ENCODE measurements at places on chromosomes 7 and 10.

- DNase-seq: no peak
Observed at GRCh38 chr10:3945026-3945425, 160.0 kb upstream of the KLF6 start.

GRCh38 chr7:102897211-102897631 is 15.6 kb upstream of the LRRC17 start:
- peak; percentile 41 for DNase-seq

DNA sequence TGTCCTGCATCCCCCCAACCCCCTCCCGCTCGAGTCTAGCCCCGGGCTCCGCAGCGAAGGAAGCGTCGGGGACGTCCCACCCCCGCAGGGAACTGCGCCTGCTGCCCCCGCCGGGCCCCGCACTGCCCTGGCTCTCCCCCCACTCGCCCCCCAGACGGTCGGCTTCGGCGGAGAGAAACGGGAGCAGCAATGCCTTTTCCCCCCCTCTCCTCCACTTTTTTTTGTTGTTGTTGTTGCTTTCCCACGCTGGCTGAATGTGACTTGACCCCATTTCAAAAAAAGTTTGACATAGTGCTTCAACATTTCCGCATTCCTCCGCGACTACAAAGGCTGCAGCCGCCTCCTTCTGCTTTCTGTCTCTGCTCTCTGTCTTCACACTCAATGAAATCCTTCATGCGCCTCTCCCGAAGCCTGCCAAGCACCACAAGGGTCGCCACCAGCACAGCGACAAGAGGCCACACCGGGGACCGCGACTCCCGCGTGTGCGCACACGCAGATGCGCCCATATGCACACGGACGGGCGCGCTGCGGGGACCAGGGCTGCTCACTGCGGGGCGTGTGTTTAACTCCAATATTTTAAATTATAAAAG is 1.0 kb downstream of the CDK6 start:
- peak; percentile 66 for DNase-seq

- DNase-seq: no peak
Observed at GRCh38 chr7:23930312-23930711, 220.3 kb downstream of the STK31 start.

- DNase-seq: no peak
Observed at GRCh38 chr10:66218981-66219587, 706.8 kb upstream of the LRRTM3 start.

DNA sequence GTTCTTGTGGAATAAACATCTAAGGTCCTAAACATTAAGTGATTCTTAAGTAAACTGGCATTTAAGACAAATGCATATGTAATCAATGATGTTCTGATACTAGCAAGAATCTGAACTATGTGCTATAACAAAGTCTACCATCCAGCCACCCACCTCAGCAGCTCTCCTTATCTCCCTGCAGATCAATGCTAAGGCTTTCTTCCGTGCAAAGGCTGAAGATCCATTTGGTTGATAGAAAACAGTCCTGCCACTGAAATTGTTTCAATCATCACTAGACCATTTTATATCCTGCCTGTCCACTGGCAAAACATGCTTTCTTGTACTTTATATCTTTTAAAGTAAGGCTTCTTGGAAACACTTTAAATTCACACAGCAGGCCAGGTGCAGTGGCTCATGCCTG is 6.3 kb upstream of the SMKR1 start:
- no peak for DNase-seq

DNA sequence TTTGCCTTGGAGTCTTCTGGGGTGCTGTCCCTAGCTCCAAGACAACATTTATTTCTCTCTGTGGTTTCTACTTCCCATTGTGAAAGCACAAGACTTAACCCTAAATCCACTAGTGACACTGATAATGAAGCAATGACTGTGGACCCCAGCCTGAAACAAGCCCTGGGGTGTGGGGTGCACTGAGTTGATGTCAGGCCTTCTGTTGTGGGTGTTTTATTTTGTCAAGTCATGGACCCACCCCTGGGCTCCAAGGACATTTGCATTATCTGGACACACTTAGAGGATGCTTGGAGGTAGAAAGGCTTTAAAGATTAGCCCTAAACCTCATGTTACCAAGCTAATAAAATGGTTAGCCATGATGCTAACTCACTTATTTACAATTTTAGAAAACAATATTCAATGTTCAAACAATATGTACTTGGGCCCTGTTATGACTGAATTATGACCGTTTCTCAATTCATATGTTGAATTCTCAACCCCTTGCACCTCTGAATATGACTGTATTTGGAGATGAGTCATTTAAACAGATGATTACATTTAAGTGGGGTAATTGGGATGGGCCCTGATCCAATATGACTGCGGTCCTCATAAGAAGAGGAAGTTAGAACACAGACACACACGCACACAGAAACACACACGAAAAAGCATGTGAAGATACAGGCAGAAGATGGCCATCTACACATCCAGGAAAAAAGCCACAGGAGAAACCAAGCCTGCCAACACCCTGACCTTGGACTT is 137.2 kb upstream of the IGFBP3 start:
- no peak for DNase-seq

- DNase-seq: no peak
Observed at GRCh38 chr7:117111535-117111934, 158.2 kb downstream of the ST7 start.

DNA sequence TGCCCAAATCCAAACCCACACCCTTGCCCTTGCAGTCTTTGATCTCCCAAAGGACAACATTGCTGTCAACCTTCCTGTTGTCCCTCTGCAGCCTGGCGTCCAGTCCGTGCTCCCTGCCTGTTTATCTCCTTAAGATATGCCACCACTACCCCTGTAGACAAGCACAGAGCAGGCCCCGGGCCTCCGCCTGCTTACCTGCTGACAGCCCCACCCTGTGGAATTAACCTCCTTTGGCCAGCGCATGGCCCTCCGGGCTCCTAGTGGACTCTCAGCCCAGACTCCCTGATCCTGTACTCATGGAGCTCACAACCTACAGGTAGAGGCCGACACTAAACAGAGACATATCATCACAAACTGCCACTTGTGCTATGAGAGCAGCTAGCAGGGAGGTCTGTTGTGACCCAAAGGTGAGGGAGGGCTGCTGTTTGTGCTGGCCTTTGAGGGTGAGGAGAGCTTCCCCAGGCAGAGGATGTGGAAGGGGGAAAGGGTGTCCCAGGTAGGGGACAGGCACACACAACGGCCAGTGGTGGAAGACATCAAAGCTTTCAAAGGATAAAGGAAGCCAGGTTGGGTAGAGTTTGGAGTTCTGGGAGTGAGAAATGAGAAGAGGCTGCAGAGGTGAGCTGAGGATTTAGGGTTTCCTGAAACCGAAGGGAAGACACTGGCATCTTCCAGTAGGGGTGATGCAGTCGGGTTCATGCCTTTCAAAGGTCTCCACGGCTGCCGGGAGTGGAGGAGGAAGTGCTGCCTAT is 174.5 kb upstream of the ZMIZ1 start:
- DNase-seq: no peak

DNA sequence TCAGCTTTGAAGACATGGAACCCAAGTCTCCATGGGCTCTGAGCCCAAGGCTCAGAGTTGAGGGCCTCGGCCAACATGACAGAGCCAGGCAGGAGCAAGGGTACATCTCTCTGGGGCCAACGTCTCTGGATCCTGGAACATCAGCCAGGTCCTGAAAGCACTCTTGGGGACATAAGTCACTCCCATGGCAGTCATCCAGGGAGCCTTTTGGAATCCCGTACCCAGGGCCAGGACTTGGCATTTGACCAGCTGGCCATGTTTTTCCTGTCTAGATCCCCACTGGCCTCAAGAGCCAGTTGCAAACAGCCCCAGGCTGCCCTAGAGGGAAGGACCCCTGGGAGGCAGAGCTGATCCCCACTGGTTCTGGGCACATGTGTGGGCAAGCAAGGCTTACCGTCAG is 4.3 kb upstream of the CXCL12 start:
- no peak for DNase-seq

- DNase-seq: peak; percentile 34
Observed at GRCh38 chr10:89278034-89278535, 23.8 kb upstream of the IFIT2 start.

- no peak for DNase-seq
Observed at GRCh38 chr7:96200740-96201139, 121.2 kb downstream of the SLC25A13 start.

DNA sequence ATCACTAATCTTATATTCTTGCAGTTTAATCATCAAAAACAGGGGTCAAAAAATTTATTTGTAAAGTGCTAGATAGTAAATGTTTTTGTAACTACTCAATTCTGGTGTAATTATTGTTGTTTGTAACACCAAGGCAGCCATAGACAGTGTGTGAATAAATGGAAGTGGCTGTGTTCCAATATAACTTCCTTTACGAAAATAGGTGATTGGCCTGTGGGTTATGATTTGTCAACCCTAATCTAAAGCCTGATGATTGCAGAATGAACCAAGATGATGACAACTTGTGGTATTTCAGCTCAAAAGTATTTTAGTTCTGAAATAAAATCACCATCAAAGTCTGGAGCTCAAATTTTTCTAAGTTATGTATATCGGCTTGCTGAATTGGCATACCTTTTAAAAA is 34.4 kb upstream of the ETV1 start:
- DNase-seq: no peak

DNA sequence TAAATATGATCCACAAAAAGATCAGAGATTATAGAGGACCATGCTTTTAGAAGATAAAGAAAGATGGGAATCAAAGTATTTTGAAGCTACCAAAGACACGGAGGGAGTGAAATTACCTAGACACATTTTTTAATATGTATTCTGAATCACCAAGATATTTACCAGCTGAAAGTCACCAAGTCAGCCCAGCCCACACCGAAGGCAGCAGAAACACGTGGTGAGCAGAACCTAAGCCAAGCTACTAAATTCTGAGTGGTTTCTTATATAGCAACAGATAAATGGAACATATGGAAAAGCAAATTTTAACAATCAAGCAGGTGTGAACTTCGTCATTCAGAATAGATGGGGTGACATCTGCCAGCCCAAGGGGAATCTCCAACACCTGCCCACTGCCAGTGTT is 134.7 kb upstream of the AKR1E2 start:
- no peak for DNase-seq

- DNase-seq: no peak
Observed at GRCh38 chr10:13118784-13119410, 18.9 kb downstream of the OPTN start.

DNA sequence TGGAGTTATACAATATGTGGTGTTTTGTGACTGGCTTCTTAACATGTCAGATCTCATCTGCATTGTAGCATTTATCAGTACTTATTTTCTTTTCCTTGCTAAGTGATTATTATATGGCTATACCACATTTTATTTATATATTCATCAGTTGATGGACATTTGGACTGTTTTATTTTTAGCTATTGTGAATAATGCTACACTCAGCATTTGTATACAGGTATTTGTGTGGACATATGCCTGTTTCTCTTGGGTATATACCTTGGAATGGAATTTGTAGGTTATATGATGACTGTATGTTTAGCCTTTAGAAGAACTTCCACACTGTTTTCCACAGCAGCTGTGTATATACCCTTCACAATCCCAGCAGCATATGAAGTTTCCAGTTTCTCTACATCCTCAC is 86.5 kb downstream of the GSDME start:
- DNase-seq: no peak

DNA sequence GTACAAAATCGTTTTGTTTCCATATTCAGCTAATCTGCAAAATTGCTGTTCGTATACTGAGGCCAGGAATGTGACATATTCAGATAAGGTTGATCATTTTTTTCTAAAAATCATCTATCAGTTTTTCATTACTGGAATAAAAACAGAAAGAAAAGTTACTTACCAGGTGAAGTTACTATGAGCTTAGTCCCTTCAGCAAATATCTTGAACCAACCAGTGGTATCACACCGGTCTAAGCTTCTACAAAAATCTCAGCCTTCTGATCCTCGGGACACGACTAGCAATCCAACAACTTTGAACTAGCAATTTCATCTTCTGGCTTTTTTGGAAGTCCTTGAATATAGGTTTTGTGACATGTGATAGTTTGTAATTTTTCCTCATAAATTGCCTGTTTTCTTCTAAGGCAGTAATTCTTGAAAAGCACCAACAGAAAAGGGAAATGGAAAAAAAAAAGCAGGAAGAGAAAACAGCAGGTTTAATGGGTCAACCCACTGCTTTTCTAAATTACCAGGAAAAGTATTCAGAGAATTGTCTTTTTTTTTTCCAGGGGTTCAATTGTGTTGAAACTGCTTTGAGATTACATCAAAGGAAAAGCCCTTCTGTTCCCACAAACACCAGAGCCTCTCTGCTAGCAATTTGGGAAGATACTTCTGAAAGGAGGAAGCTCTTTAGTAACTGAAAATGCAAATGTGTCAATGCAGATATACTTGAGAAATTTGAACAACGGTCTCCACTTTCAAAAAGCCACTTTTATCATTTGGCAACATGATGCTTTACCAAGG is 2.9 kb upstream of the TARP start:
- DNase-seq: no peak

- no peak for DNase-seq
Observed at GRCh38 chr7:7127773-7128172, 54.6 kb upstream of the C1GALT1 start.

- DNase-seq: no peak
Observed at GRCh38 chr7:83455612-83456011, 193.3 kb downstream of the SEMA3E start.

GRCh38 chr10:60649485-60650377 is 128.5 kb upstream of the CDK1 start:
- no peak for DNase-seq

DNA sequence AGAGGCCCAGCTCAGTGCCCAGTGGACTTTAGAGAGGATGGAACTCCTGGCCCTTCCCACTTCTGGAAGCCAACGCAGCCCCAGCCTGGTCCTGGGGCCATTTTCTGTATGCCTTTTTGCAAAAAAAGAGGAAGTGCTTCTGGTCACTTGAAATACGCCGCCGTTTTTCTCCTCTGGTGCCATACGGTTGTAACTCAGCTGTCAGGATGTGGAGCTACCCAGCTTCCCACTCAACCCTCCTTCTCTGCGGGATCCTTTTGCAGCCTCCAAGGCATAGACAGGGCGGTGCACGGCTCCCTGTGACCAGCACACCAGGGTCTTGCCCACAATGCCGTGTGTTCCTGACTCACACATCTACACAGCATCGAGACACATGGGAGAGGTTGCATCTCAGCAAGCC is 369.6 kb downstream of the TCERG1L start:
- no peak for DNase-seq

GRCh38 chr10:133520193-133520738 is 6.9 kb upstream of the CYP2E1 start:
- DNase-seq: peak; percentile 94

- DNase-seq: no peak
Observed at GRCh38 chr7:107079212-107079940, 34.9 kb downstream of the PRKAR2B start.

- no peak for DNase-seq
Observed at GRCh38 chr7:26343320-26343832, 51.7 kb downstream of the SNX10 start.

- DNase-seq: no peak
Observed at GRCh38 chr10:126243306-126243705, 145.0 kb downstream of the ADAM12 start.

DNA sequence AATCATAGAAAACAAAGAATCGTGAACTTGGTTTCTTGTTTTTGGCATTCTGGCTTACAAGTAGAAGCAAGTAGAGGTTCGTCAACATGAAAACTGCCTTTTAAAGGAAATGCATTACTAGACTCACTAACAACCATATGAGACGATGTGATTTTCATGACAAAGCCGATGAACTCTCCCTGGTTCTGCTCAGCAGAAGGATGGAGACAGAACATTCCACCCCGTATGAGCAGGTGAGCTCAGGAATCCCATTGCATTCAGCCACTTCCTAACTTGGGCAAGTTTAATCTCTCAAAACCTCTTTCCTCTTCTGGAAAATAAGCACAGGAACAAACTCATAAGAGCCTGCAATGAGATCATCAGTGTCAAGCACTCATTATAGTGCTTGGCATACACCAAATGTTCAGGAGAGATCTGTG is 57.4 kb upstream of the SVIL start:
- DNase-seq: no peak

- no peak for DNase-seq
Observed at GRCh38 chr10:130141460-130141859, 5.3 kb downstream of the GLRX3 start.

Measured in SK-N-SH (cell line).